AG20443 (cell line): ENCODE measurements at places on chromosomes 6 and 20.

DNA sequence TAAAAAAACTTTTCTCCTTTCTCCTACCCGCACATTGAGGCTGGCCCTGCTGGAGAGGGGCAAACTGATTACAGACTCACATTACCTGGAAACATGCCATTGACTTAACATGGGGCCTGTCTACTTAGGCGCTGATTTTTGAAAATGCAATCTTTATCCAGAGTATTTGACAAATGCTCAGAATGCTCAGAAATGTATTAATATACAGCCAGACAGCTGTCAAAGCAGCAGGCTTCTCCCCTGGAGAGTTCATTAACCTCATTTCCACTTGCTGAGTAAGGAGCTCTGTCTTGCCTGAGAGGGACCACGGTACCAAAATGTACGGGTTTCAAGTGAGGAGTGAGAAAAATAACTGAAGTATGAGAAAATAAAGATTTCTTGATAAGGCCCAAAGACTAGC lies 95.7 kb downstream of the PAX1 start:
- DNase-seq: no peak

DNA sequence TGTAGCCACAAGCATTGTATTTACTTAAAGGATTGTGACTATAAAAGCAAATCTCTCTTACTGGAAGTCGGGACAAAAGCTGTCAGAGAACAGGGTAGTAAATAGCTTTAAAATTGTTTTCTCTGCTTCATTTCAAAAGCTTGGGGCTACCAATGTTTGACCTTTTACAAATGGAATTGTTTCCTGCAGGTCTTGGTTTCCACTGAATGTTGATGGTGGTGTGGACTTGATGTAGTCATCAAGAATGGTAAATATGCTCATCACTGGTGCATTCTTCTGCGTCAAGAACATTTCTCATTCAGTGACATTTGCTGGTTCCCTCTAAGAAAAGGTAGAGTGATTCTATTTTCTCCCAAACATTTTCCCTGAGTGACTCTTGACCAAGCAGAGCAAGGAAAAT lies 435.4 kb upstream of the KHDRBS2 start:
- no peak for DNase-seq

GRCh38 chr6:19434065-19434464 lies 403.1 kb upstream of the ID4 start:
- no peak for DNase-seq

GRCh38 chr20:25195014-25195961 lies at the start of gene ENTPD6:
TSS of gene ENTPD6 (plus strand) at chr20:25195712. CDS start at chr20:25206537, 10,825 bp downstream.
- peak; percentile 100 for DNase-seq

DNA sequence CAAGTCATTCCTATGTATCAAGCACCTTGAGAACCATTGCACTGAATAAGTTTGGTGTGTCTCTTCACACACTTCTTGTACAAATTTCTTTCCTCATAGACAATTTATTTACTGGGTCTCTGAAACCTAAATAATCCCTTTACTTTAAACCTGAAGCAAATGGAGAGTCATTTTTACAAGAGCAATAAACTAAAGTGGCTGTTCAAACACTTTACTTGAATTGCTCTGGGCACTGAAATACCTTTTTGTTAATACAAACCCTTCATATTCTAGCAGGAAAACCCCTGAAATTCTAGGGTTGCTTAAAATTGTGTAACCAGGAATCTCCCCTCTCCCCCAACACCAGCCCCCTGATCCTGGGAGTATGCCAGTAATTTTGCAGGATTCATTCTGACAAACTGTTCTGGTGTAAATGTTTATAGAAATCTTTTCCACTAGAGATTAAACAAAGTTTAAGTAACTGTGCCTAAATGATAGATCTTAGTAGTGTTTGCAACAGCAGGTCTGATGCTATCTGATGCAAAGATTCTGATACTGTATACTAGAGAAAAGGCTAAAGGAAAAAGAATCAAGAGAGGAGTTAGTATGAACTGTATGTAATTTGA lies 13.4 kb downstream of the RSPO3 start:
- DNase-seq: no peak

DNA sequence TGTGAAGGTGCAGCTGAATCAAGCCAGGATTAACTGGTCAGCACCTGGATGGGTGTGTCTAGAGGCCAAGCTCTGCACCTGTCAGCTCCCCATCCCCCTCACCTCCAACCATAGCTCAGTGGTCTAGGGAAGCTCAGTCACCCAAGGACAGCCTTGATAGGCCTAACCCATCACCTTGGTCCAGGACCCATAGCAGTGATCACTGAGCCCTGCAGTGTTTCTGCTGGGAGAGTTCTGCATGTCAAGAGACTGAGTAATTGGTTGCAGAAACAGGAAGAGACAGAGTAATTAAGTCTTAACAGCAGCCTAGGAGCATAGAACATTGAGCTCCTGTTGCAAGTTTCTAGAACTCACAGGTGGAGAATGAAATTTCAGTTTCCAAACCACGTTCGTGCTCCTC lies 18.7 kb upstream of the RALGAPB start:
- DNase-seq: no peak

GRCh38 chr20:62388839-62389600 lies 2.1 kb downstream of the RPS21 start:
- no peak for DNase-seq

GRCh38 chr6:158684745-158685324 lies 35.0 kb downstream of the SYTL3 start:
- DNase-seq: no peak
